CMK (cell line): ENCODE measurements at places on chromosomes 5 and 9.
A peak's percentile ranks its signal among the peaks of the same experiment; 100 is the strongest.

DNA sequence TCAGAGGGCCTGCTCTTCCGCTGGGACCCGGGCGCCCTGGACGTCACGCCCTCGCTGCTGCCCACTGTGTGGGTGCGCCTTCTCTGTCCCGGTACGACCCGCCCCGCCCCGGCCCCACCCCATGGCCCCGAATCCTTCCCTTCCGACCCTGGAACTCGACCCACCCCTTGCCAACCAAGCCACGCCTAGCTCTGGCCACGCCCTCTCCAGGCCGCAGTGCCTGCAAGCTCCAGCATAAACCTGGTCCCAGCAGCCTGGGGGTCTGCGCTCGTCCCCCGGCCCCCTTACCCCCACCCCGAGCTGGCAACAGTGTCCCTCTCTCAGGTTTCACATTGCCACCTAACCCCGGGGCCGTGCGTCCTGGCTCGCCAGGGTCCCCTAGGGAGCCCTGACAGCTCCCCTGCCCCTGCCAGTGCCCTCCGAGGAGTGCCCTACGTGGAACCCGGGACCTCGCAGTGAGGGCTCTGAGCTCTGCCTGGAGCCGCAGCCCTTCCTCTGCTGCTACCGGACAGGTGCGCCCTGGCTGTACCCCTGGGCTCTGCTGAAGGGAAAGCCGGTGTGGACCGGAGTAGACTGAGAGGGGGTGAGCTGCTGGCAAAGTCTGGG is 3.4 kb downstream of the ADGRD2 start:
- peak; percentile 66 for DNase-seq

- DNase-seq, result no peak
Observed at GRCh38 chr9:98944057-98944733, 488 bp downstream of the COL15A1 start.

DNA sequence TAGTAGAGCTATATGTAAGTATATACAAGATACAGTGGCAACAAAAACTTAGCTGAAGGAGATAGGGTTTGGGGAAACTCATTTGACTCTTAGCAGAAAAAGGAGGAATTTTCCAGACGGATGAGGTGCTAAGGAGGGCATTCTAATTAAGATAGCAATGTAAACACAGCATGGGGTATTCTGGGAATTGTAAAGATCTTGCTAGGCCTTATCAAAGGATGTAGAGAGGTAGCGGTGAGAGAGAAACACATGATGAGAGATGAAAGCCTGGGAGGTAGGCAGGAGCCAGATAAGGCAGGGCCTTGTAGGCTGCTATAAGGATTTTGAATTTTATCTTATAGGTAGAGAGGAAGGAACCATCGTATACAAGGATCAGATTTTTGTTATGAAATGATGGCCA is 106.6 kb upstream of the KCNN2 start:
- DNase-seq, result no peak

DNA sequence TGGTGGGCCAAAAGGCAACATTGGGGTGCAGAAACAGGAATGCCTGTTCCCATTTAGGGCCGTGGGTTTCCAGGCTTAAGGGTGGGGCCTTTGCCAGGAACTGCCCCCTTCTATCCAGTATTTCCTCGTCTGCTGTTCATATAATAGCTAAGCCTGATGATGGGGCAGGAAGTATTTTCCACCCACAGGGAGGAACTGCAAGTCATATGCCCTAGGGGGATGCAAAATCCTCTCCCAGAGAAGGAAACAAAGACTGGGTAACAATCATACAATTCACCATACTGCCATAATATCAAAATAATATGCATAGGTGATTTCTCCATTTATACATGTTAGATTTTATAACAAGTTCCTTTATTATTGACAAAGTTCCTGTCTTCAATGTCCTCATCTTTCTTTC is 20.5 kb upstream of the RPS23 start:
- DNase-seq, result no peak

DNA sequence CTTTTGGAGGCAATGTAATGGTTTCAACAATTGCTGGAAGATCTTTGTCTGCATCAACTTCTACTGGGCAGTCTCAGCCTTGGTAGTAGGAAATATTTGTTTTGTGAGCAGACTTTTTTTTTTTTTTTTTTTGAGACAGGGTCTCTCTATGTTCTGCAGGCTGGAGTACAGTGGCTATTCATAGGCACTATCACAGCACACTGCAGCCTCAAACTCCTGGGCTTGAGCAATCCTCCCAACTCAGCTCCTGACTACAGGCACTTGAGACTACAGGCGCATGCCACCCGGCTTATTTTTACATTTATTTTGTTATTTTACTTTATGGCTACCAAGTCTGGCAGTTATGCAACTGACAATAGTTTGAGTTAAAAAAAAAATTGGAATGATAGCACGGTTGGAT is 187.3 kb downstream of the SNX18 start:
- DNase-seq, result no peak

DNA sequence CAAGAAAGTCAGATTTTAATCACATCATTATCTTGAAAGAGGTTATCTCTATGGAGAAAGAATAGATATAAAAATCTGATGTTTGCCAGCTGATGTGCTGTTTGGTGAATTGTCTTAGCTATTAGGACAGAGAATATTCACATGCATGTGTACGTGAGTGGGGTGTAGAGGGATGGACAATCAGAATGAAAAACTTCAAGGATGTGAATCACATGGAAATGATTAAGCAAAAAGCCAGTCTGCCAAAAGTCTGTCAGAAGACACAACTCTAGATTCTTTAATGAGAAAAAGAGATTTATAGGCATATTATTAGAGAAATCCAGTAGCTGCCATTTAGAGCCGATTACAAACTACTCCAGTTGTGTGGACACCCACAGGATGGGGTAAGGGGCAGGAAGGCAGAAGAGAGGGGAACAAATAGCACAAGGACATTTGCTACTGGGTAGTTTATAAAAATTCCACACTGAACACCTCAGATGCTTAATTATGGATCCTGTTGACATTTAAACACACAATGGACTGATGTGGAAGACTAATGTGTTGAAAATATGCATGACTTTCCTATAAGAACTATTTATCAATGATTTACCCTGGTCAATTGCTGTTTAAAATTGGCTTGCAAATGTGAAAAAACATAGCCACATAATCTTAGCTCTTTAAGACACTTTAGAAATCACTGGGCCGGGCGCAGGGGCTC is 127.4 kb downstream of the PTTG1 start:
- DNase-seq, result no peak
